Aorta (tissue), 5 donors: ENCODE measurements at places on chromosomes 12 and 14. TPM values are rescaled to one million over a fixed set of nuclear protein-coding genes. Genes with fewer than 3 reads are reported as not detected.

- no peak for DNase-seq
- H3K27ac ChIP-seq: no peak overlapping the region
- H3K4me3 ChIP-seq: no peak overlapping the region
These were observed 60.4 kb downstream of the SLC15A4 start for GRCh38 chr12:128763395-128763794.

DNA sequence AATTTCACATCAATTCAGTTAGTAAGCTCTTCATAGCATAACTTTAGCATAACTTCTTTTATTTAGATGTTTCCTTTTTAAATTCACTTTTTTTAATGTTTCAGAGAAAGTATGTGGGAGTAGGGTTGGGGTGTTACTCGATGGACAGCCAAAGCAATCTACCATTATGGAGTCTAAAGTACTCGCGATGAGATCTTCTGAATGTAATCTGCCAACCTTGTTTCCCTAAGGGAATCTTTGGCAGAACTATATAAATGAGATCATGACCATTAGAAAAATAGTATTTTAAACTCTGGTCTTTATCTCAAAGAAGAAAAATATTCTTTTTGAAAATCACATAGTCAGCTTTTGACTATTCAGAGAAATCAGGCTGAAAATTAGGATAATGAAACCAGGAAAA, 103.9 kb downstream of the BBS10 start:
- no peaks in the 10 kb centered on the region for H3K4me1 ChIP-seq
- no peaks in the 10 kb centered on the region for H3K36me3 ChIP-seq
- H3K27me3 ChIP-seq: no peaks in the 10 kb centered on the region
- H3K4me3 ChIP-seq: no peak overlapping the region

GRCh38 chr12:10082117-10082874, 16.5 kb downstream of the CLEC1A start:
- no peak overlapping the region for H3K4me3 ChIP-seq
- no peak overlapping the region for H3K27ac ChIP-seq
- H3K4me1 ChIP-seq: no peaks in the 10 kb centered on the region
- H3K27me3 ChIP-seq: no peaks in the 10 kb centered on the region
- peak; percentile 37 for DNase-seq
- H3K36me3 ChIP-seq: no peaks in the 10 kb centered on the region

GRCh38 chr14:64504897-64505794, 576 bp downstream of the ZBTB1 start:
- no peaks in the 10 kb centered on the region for H3K27me3 ChIP-seq
- peak; percentile 95 for DNase-seq
- peak overlapping the region; percentile 94 for H3K27ac ChIP-seq
- H3K4me1 ChIP-seq: no peaks in the 10 kb centered on the region
- H3K4me3 ChIP-seq: peak overlapping the region; percentile 88

GRCh38 chr12:42560977-42561376, 28.6 kb downstream of the PRICKLE1 start:
- no peak for DNase-seq
- H3K4me3 ChIP-seq: no peak overlapping the region
- no peaks in the 10 kb centered on the region for H3K27me3 ChIP-seq
- no peak overlapping the region for H3K27ac ChIP-seq

DNA sequence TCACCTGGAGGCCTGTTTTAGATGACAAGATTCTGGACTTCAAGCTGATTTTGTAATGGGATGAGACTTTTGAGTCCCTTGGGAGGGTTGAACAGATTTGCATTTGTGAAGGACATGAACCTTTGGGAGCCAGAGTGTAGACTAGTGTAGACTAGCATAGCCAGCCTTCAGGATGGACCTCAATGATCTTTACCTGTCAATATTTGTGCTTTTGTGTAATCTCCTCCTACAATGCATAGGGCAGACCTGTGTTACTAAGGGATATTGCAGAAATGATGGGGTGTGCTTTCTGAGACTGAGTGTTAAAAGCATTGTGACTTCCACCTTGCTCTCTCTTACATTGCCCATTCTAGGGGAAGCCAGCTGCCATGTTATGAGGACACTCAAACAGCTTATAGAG, 9.9 kb upstream of the LRP10 start:
- H3K36me3 ChIP-seq: no peaks in the 10 kb centered on the region
- H3K27ac ChIP-seq: no peak overlapping the region
- DNase-seq: no peak
- H3K4me1 ChIP-seq: no peaks in the 10 kb centered on the region
- no peak overlapping the region for H3K4me3 ChIP-seq
- no peaks in the 10 kb centered on the region for H3K27me3 ChIP-seq

KLHDC1 gene
- 10.1 TPM for total RNA-seq

C12orf76 gene
- total RNA-seq: 10.5 TPM

SMIM41 gene
- total RNA-seq: 0.84 TPM

CLEC4C gene
- not detected for total RNA-seq
